Occipital lobe (tissue), 3 donors: ENCODE measurements at places on chromosomes 5 and 9. TPM values are rescaled to one million over a fixed set of nuclear protein-coding genes. Genes with fewer than 3 reads are reported as not detected.

The CCDC69 gene
- total RNA-seq, result 0.78 TPM

The GABRA1 gene
- 18.2 TPM for total RNA-seq

The PCDHB13 gene
- total RNA-seq, result 9.2 TPM

The SPATA6L gene
- total RNA-seq, result 10.9 TPM

The C5orf22 gene
- total RNA-seq, result 29.3 TPM

The PDLIM4 gene
- 3.1 TPM for total RNA-seq

The PTGER4 gene
- 3.3 TPM for total RNA-seq

The ELOVL7 gene
- 8.7 TPM for total RNA-seq

The ABLIM3 gene
- total RNA-seq, result 5.8 TPM

The PLAC8L1 gene
- not detected for total RNA-seq

The CARTPT gene
- total RNA-seq, result not detected

The CDX1 gene
- not detected for total RNA-seq

The PLCXD3 gene
- total RNA-seq, result 6.4 TPM

The GLDC gene
- 10.0 TPM for total RNA-seq

The RBM22 gene
- total RNA-seq, result 27.6 TPM

The PTPRD gene
- total RNA-seq, result 336 TPM

The NSMF gene
- 35.7 TPM for total RNA-seq

The CDC20B gene
- 0.78 TPM for total RNA-seq

The NADK2 gene
- total RNA-seq, result 116 TPM

The INSL4 gene
- total RNA-seq, result not detected

The ADCY2 gene
- total RNA-seq, result 13.4 TPM

The FTMT gene
- not detected for total RNA-seq

The SELENOP gene
- total RNA-seq, result 53.7 TPM

The C5orf34 gene
- 4.4 TPM for total RNA-seq

The FASTKD3 gene
- total RNA-seq, result 21.4 TPM

The CDC25C gene
- 2.3 TPM for total RNA-seq

The KCNMB1 gene
- total RNA-seq, result 0.16 TPM

The KLHL9 gene
- 81.4 TPM for total RNA-seq

The IL9 gene
- total RNA-seq, result not detected

The GNG10 gene
- total RNA-seq, result 37.4 TPM

The CCNI2 gene
- total RNA-seq, result 0.16 TPM

The IFNA2 gene
- not detected for total RNA-seq

The ECM2 gene
- total RNA-seq, result 5.6 TPM

The RANBP17 gene
- total RNA-seq, result 212 TPM

The CD274 gene
- 0.62 TPM for total RNA-seq

The TICAM2 gene
- total RNA-seq, result 0.94 TPM

The CBY3 gene
- total RNA-seq, result not detected

The ANKRD20A1 gene
- 7.6 TPM for total RNA-seq

The WDR31 gene
- 1.7 TPM for total RNA-seq

The GPX8 gene
- 4.4 TPM for total RNA-seq

The DBH gene
- not detected for total RNA-seq

The TSC1 gene
- total RNA-seq, result 48.5 TPM

The P4HA2 gene
- total RNA-seq, result 15.3 TPM

The ANKHD1 gene
- 104 TPM for total RNA-seq

The SAXO1 gene
- total RNA-seq, result not detected

The VAV2 gene
- total RNA-seq, result 41.3 TPM

The PCDHB8 gene
- 8.6 TPM for total RNA-seq

The STARD4 gene
- total RNA-seq, result 73.6 TPM

The ACOT12 gene
- 2.8 TPM for total RNA-seq

The ARHGEF39 gene
- 0.94 TPM for total RNA-seq

The VPS13A gene
- 45.9 TPM for total RNA-seq

The CCNO gene
- 0.16 TPM for total RNA-seq

The DDX31 gene
- total RNA-seq, result 7.3 TPM

The FCN2 gene
- total RNA-seq, result not detected

The GARNL3 gene
- 76.4 TPM for total RNA-seq

The C9orf50 gene
- not detected for total RNA-seq

The GABRB2 gene
- 98.1 TPM for total RNA-seq

The TEK gene
- 8.0 TPM for total RNA-seq
